ENCODE measurements at places on chromosomes 12 and 14.

- no peak for DNase-seq
Observed at GRCh38 chr14:77520555-77520954, 21.9 kb upstream of the ISM2 start.

GRCh38 chr14:28756884-28757570 lies 9.6 kb upstream of the FOXG1 start:
- DNase-seq = no peak

DNA sequence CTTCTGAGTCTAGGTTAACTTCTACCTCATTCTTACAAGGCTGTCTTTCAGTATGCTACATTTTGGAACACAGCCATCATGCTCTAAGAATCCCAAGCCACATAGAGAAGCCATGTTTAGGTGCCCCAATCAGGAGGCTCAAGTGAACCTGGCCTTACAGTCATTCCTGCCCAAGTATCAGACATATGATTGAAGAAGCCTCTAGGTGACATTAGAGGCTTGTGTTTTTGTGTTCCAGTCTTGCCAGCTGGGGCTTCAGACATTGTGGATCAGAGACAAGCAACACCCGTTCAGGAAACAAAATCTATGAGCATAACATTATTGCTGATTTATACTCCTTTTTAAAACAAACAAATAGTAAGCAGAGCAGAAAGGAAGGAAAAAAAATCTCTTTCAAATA lies 8.1 kb upstream of the SLC16A7 start:
- no peak for DNase-seq

GRCh38 chr14:82755923-82756322 lies 1222.3 kb upstream of the SEL1L start:
- no peak for DNase-seq

GRCh38 chr12:12221560-12221959 lies 45.3 kb downstream of the LRP6 start:
- no peak for DNase-seq

DNA sequence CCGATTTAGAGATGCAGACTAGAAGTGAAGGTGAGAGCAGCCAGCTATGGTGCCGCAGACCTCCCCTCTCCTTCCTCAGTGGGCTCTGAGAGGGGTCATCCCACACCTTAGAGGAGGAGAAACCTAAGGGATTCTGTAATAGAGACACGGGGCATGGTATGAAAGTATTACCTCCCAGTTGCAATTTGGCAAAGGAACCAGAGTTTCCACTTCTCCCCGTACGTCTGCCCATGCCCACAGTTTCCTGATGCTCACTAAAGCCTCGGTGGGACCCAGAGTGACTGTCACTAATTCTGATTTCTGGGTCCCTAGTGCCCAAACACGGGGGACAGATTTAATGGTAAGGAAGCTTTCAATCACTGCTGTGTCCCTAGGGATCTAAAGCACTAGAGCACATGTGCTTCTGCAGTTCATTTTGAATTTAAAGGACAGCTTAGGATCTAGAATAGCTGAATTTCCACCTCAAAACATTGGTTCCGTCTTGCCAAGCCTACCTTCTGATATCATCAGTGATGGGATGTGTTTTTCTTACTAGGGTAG lies 44.1 kb downstream of the DAD1 start:
- no peak for DNase-seq

- DNase-seq = no peak
Observed at GRCh38 chr12:109833307-109834189, at the start of gene TRPV4. TRPV4 (minus strand) TSS chr12:109833398; CDS start chr12:109814796, 18,602 bp downstream.

DNA sequence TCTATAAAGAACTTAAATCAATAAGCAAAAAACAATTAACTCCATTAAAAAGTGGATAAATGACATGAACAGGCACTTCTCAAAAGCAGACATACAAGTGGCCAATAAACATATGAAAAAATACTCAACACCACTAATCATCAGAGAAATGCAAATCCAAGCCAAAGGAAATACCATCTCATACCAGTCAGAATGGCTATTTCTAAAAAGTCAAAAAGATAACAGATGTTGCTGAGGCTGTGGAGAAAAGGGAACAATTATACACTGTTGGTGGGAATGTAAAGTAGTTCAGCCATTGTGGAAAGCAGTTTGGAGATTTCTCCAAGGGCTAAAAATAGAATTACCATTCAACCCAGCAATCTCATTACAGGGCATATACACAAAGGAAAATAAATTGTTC lies 234.5 kb upstream of the PLXNC1 start:
- DNase-seq = no peak

DNA sequence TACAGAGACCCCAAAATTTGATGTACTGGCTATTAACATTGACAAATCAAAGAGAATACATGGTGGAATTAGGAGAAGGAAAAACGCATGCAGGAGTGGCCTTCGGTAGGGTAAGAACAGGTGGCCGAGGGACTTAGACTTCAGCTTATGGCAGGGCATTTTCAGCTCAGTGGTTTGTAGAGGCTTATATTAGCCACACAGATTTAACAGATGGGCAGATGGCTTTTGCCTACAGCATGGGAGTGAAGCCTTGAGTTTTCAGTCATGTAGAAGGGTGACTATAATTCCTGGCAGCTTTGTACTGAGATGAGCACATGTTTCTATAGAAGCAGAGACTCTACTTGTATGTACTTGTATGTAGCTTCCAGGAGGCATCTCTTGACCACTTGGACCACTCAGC lies 40.9 kb upstream of the PLEKHA5 start:
- DNase-seq = no peak

DNA sequence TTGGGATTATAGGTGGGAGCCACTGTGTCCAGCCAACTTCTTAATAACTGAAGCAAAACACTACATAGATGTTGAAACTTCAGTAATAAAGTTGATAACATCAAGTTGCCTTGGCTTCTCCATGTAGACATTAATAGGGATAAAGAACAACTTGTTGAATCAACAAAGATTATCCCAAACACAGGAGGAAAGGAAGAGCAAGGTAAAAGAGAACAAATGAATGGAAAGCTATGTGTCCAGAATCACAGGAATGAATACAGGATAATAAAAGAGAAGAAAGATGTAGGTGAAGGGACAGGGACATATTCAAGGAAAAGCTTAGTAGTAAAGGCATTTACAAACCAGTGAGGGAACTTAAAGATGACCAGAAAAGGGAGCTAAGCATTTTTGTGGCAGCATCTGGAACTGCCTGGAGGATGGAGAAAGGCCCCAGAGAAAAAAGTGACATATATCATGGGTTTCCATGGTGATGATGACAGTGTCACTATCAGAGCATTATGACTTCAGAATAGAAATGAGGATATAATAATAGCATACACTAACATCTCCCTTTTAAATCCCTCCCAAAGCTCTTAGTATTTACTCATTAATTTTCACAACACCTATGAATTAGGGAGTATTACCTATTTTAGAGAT lies 24.0 kb upstream of the MDM1 start:
- no peak for DNase-seq

DNA sequence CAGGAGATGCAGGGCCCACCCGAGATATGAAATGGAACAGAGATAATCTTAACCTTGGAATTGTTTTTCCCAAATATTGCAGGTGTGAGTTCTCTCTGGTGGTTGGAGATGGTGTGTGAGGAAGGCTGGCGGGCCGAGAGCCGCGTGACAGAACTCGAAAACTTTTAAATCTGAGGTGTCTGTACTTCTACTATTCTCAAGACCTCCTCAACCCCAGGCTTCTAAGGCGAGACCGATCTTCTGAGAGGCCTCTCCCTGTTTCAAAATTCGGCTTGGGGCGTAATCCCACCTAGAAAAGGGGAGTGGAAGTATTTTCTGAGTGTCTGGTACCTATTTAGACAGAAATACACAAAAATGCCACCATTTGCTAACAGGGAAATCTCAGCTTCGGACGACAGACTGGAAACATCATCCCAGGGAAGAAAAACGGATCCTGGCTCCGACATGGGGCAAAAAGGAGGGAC lies 611 bp downstream of the SARNP start:
- no peak for DNase-seq

DNA sequence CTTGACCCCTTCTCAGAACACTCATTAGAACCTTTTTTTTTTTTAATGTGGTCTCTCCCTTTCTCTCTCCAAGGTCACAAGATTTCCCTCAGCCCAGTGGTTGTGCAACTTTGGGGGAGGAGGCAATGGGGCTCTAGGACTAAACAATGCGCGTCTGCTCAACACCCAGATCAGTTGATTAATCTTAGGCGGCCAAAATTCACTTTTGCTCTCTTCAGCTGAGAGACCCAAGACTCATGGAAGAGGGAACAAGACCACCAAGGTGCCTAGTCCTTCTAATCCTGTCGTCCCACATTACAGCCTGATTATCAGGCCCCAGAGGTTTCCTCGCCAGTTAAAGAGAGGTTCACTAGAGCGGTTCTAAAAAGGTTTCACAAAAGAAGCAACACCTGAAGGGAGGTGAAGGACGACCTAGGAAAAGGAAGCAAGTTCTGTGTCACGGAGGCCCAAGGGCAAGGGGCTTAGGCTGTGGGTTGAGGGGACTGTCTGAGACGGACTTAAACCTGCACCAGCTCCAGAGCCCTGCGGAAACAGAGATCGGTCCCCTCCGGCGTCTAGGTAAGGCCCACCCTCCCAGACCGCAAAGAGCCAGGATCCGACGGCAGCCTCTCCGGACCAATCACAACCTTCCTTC lies 824 bp upstream of the TARBP2 start:
- DNase-seq = no peak

DNA sequence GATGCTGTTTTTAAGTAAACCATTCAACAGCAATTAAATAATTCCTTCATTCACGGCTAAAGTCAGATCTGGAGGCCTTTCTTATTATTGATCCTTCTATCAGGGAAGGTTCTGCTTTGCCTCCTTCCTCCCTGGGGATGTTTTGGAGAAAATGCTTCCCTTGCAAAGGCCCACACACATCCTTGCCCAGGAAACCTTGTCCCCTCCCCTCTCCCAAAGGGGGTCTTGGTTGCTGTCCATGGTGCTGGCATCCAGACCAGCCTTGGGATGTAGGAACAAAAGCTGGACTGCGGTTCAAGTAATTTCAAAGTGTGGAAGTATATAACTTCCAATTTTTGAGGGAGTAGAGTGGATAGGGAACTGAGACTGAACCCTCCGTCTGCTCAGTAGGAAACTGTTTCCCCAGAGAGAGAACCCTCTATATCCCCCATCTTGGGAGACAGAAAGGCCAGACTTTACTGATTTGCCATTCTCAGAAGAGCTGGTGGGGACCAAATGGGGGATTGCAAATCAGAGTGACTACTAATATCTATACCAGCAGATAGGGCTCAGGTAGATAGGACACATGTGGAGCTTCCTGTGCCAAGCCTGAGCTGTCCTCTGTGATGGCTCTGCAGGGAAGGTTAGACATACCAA lies 5.6 kb downstream of the MARCHF9 start:
- DNase-seq = no peak

- no peak for DNase-seq
Observed at GRCh38 chr14:32524609-32525375, 195.7 kb downstream of the AKAP6 start.

- no peak for DNase-seq
Observed at GRCh38 chr12:132089407-132089910, 54.7 kb downstream of the DDX51 start.

- no peak for DNase-seq
Observed at GRCh38 chr14:65594153-65594881, 181.8 kb downstream of the FUT8 start.

DNA sequence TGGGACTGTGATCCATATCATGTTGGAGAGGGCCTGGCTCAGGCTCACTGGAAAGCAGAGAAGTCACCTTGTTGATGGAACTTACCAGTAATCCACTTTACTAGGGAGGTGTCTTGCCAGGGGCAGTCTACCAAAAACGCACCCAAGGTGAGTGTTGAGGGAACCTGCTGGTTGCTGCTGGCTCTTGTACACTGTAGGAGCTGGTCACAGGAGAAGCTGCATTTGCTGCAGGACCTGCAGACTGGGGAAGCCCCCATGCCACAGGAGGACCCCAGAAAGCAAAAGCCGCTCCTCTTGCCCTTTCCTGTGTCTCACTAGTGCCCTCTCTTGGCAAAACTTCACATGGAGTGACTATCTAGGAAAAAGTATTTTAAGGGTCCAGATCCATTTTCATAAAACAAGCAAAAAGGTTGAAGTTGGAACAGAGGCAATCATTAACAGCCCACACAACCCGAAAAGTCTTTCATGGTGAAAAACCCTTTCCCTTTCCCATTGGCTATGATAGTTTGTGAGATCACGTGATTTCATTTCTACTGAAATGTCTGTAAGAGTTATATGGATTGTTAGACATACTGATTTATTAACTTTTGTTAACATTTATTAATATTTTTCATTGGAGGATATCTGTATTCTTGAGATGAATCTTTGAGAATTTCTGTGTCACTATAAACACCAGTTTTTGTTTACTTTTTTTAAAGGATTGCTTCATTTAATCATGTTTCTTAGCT lies 59.2 kb downstream of the RASSF8 start:
- DNase-seq = no peak

DNA sequence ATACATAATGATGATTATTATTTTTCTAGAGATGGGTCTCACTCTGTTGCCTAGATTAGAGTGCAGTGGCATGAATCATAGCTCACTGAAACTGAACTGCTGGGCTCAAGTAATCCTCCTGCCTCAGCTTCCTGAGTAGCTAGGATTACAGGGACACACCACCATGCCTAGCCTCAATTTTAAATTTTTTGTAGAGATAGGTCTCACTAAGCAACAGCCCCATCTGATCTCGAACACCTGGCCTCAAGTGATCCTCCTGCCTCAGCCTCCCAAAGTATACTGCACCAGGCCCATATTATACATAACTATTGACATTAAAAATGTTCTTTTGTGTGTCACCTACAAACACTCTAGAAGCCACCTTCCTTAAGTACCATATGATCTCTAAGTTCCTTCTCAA lies 3.4 kb downstream of the TXNRD1 start:
- no peak for DNase-seq

GRCh38 chr12:182381-182892 lies 31.5 kb downstream of the SLC6A12 start:
- DNase-seq = no peak

GRCh38 chr14:103286460-103286859 lies 47.6 kb upstream of the EIF5 start:
- no peak for DNase-seq

DNA sequence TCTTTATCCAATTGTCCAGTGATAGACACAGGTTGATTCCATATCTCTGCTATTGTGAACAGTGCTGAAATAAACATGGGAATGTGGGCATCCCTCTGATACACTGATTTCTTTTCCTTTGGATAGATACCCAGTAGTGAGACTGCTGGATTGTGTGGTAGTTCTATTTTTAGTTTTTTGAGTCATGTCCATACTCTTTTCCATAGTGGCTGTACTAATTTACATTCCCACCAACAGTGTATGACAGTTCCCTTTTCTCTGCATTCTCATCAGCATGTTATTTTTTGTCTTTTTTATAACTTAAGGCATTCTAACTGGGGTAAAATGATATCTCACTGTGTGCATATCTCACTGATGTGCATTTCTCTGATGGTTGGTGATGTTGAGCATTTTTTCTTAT lies 24.8 kb upstream of the VASH1 start:
- no peak for DNase-seq
